Left lobe of liver (tissue), 2 donors: ENCODE measurements at places on chromosomes 5 and 9.

DNA sequence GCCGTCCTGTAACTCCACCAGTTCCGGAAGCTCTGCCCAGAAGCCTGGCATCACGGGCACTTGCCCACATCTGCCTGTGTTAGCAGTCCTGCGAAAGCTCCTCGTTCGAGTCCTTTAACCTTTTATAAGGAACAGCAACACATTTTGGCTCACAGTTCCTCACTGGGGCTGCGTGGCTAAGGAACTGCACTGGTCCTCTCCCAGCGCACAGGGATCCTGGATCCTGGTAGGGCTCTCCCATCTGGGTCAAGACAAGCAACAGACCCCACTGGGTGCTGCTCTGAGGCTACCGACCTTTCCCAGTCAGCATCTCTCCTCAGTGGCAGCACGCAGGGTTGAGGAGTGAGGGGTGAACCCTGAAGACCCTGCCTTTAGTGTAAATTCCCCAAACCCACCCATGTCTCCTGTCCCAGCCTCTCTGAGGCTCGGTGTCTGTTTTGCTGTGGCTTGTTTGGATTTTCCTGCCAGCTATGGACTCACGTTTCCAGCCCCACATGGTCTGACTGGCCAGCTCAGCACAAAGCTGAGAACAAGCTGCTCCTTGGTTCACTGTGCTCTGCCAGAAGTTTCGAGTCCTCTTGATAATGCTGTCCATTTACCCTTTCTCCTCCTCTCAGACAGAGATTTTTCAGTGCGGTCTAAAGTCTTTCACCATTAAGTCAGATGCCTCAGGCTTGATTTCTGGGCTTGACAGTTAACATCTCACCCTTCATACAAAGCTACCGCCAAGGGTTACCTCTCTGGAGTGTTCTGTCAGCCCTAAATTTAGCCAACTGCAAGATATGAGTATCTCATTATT is 80.0 kb downstream of the AK8 start:
- DNase-seq = peak; percentile 39

DNA sequence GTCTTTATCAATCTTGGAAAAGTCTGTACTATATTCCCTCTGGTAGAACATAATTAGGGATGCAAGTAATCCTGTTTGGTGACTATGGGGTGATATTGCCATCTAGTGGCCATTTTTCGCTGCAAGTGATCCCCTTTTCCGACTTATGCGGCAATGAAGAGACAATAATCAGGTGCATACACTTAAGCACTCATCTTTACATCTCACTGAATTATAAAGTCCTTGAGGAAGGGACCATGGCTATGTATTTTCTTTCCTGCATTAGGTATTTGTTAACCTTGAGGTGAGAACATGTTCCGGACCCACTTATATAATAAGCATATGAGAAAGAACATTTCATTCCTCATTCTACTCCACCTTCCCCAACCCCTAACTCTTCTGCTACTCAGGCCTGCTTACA is 19.6 kb upstream of the LIX1 start:
- no peak for DNase-seq

DNA sequence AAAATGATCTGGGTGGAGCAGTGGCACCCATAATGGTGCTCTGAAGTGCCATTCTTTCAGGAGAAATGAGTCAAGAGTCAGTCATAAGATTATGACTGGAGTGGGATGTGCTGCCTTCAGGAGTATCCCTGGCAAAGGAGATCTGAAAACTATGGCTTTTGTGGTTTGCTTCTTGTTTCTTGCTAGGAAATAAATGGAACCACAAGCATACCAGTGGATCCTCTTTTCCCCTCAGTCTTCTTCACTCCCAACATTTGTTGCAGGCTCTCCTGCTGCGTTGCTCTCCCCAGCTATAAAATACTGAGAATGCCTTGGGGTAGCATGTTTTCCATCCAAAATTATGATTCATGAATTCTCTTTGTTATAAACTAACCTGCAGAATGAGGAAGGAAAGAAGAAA is 199.1 kb downstream of the NNT start:
- DNase-seq = no peak

- DNase-seq = no peak
These were observed 921.8 kb downstream of the NR2F1-AS1 start for GRCh38 chr5:92659246-92659645.

DNA sequence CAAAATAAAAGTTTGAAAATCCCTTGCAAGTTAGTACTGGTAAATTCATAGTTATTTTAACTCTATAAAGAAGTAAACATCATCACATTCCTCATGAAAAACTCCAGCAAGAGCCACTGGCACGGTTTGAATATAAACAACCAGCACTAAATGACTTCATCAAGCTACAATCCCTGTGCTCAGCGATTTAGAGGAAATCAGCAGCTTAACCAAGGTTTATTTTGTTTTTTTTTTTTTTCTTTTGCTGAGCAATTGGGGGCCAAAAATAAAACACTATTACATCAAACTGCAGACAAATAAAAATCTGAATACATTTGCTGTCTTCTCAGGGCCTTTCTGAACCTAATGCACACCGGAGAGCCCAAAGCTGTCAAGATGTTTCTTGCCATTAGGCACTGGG is 106.2 kb upstream of the SLC24A2 start:
- no peak for DNase-seq

- no peak for DNase-seq
These were observed 3.2 kb downstream of the SURF2 start for GRCh38 chr9:133359399-133360175.

DNA sequence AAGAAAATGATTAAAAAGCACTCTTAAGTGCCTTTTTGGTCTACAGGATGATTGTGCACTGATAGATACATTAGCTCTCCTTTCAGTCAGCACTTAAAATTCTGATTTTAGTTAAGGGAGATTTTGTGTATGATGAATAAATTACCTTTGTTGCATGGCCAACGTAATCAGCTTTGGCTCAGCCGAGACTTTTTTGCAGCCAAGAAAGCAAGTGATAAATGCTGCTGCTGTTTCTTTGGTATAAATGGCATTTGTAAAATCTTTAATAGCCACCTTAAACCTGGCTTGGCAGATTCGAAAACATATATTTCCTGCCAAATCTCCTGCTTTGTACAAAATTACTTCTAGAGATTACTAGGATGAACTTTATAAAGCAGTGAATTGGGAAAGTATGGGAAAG is 147.7 kb downstream of the DCP2 start:
- DNase-seq = no peak

- no peak for DNase-seq
These were observed 207.7 kb downstream of the PDE4D start for GRCh38 chr5:59685793-59686192.

GRCh38 chr5:98933445-98934072 is 4.8 kb upstream of the CHD1 start:
- DNase-seq = no peak

DNA sequence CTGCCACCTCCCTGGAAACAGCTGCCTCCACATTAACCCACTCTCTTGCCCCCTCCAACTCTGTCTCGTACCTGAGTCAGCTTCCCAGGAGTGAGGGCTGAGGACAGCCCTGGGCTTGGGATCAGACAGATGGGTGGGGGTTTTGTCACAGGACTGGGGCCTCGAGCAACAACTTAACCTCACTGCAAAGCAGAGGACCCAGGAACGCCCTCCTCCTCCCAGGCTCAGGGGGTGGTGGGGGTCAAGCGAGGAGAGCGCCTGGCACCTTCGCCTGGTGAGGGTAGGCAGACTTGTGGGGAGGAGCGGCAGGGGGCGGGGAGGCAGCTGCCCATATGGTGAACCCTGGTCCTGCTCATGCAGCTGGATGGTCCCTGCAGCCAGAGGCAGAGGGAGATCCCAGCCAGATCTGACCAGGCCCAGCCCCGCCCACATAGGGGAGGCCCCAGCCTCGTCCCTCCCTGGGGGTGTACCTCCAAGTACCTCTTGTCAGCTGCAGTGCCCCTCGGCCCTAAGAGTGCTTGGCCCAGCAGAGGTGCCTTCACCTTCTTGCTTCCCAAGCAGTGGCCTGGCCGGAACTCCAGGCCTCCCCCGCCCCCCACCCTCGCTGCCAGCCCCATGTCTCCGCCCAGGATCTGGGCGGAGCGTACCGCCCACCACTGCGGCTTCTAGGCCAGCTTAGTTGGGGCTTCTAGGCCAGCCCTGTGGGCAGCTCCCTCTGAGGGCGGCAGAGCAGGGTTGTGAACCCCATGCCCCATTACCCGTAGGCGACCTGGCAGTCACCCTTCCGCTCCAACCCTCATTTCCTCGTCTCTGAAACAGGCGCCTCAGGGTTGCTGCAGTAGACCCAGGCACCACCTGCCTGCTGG is at the start of gene SARDH:
TSS of gene SARDH (minus strand) at position 579 of the 866 bp plus-strand sequence. CDS start 4,179 bp downstream, outside the sequence.
- peak; percentile 93 for DNase-seq

GRCh38 chr9:107144475-107144874 is 138.6 kb upstream of the RAD23B start:
- DNase-seq = no peak

DNA sequence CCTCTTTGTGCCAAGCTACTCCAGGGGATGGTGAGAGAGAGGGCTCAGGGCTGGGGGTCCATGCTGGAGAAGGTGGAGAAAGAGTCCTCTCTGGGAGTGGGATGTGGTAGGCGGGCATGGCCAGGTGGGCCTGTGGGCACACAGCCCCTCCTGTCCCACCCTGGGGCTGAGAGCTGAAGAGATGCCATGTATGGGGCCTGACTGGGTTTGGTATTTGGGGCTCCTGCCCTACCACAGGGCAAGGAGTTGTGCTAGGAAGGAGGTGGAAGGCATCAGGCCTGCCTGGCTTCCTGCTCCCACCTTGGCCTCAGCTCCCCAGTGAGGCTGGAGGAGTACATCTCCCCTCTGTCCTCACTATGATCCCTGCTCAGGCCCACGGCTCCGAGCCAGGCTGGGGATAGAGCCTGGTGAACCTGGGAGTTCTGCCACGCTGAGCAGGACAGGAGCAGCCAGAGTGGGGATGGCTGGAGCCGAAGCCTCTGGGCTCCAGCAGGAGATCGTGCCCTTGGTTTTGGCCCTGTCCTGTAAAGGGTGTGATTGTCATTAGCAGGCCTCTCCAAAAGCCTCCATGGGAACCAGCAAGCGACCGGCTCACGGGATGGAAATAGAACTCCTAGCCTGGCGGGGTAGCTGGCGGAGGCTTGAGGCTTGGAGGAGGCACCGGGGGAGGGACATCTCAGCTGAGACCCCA is 75.5 kb downstream of the CACNA1B start:
- no peak for DNase-seq

DNA sequence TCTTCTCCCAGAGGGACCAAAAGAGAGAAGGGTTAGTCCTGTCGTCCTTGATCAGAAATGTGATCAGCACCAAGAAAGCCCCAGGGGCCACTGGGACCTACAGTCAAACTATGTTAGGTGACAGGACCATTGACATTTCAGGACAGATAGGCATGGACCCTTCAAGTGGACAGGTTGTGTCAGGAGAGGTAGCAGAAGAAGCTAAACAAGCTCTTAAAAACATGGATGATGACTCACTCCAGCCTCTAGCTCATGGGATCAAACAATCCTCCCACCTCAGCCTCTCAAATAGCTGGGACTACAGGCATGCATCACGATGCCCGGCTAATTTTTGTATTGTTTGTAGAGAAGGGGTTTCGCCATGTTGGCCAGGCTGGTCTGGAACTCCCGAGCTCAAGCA is 2.3 kb upstream of the AQP3 start:
- no peak for DNase-seq

- no peak for DNase-seq
These were observed 334.4 kb upstream of the ACTBL2 start for GRCh38 chr5:57817001-57817453.

DNA sequence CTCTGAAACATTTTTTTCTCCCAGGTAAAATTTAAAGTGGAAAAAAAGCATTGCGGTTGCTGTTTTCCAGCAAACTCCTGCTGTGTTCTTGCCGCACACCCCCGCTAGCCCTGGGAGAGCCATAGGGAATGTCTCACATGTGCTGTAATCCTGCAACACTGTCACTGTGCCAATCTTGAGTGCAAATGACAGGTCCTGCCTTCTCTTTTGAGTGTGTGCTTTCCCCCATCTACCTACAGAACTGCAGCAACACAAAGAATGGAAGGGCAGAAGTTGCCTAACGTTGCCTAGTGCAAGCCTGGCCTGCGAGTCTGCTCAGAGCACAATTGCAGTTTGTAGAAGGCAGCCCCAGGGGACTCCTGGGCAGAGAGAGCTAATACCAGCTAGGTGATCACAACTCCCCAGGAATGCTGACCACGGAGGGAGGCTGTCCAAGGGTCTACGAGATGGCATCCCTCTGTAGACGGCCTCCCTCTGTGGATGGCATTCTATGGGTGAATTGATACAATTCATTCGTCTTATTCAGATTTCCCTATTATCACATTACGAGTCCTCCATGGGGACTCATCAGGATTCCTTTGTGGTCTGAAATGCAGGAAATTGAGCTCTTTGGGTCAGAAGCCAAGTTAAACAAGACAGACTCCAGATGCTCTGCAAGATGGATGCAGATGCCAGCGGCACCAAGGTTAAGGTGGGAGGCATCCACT is 172.6 kb upstream of the S1PR3 start:
- no peak for DNase-seq

DNA sequence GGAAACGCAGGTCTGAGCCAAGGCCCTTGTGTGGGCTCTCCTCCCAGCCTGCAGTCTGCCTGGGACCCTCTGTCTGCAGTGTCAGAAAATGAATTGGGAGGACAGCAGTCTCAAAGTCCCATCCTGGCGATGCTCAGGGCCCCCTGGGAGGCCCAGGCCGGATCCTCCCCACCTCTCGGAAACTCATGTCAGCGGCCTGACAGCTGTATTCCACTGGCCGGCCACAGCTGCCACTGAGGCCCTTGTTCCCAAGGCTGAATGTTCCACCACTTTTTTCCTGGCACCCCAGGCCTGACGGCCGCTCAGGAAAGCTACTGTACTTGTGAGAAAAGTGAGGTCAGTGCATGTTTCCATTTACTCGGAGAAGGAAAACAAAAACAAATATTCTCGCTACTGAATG is 180.0 kb downstream of the FGF18 start:
- DNase-seq = no peak

GRCh38 chr5:180101451-180102105 is 30.0 kb upstream of the RNF130 start:
- peak; percentile 31 for DNase-seq

GRCh38 chr5:3277590-3278196 is 317.9 kb upstream of the IRX1 start:
- no peak for DNase-seq

DNA sequence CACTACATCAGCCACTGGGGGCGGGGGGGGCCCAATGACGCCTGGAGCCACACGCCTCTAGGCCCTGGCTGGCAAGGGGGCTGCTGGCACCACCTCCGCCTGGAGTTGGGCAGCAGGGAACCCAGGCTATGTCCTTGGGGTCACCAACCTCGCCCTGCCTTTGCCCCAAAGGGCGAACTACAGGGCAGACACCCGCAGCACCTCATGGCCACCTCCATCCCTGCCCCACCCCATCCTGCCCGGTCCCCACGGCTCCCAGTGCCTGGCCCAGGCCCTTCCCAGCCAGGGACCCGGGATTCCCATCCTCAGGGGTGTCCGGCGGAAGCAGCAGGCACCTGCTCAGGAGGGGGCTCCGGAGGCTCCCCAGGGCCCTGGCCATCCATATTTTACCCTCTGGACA is 37.0 kb downstream of the NACC2 start:
- DNase-seq = peak; percentile 42
